ENCODE measurements at places on chromosomes 5 and 9.
A peak's percentile ranks its signal among the peaks of the same experiment; 100 is the strongest.

DNA sequence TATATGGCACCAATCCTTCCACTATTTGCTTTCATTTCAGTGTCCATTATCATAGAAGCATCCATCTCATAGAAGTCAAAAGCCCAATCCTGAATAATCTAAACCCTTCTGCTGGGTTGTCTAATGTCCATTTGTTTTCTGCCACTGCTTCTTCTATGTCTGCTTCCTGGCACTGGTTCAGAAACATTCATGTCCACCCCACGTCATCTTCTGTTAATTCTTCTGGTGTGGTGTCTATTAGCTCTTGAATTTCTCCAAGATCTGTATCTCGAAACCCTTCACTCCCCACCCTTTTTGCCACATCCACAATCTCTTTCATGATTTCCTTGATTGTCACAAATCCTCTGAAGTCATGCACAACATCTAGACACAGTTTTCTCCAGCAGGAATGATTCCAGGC, 23.2 kb upstream of the GOLGA1 start:
- DNase-seq = no peak

DNA sequence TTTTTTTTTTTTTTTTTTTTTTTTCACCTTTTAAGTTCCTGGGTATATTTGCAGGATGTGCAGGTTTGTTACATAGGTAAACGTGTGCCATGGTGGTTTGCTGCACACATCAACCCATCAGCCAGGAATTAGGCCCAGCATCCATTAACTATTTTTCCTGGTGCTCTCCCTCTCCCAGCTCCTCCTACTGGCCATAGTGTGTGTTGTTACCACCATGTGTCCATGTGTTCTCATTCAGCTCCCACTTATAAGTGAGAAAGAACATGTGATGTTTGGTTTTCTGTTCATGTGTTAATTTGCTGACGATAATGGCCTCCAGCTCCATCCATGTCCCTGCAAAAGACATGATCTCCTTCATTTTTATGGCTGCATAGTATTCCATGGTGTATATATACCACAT, 350.5 kb downstream of the MAN2A1 start:
- DNase-seq = no peak

DNA sequence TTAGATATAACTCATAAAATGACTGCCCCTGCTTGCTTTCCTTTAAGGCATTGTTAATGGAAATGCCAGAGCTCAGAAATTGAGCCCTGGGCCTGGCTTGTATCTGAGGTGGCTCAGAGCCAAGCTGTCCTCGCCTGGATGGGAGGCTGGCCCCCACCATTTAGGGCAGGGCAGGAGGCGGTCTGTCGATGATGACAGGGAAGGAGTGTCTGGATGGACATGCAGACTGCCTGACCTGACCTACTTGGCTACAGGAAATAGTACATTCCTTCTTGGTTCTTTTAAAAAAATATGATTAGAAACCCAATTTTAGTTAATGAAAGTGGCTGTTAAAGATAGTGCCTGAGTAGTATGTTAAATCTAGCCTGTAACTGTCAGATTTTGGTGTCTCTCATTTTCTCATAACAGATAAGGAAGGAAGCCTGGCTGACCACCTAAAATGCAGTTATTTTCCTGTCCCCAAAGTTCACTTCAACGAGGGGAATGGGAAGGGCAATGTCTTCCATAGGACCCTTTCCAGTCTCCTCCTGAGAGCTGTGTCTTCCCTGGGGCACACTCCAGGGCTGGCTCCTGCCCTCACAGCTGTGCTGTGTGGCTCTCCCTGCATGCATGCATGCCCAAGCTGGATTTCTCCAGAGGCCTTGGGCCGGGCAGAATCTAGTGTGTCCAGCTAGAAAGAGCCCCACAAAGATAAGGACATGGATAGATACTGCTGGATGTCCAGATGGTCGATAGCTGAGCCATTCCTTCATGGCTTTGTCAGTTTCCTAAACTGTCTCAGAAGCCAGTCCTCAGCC, 42.3 kb downstream of the MACROH2A1 start:
- DNase-seq = no peak

- no peak for DNase-seq
Observed at GRCh38 chr5:111746791-111747190, 10.2 kb downstream of the NREP start.

DNA sequence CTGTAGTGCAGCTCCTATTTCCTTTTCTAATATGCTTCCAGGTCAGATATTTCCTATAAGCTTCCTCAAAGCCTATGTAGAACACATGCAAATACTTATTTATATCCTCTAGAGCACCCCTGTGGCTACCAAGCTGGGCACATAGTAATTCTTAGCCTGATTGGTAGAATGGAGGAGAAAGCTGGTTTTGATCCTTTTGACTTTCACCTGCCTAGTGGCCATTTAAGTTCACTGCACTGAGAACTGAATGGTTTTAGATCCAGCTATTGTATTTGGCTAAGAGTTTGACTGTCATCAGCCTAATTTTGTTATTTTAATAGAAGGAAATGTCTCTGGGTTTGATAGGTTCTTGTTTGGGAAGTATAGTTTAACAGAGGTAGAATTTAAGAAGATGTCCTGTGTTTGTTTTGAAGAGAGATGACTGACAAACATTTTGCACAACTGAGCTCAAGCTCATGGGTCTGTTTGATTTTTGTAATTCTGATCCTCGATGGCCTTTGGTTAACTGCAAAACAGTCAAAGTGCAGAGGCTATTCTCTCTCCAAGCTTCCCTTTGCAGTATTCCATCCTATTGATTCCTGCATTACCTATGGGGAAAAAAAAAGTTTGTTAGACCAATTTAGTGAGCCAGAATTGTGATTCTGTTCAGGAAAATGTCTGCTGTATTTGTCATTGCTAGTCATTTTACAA, 85.4 kb downstream of the KCNN2 start:
- DNase-seq = no peak

DNA sequence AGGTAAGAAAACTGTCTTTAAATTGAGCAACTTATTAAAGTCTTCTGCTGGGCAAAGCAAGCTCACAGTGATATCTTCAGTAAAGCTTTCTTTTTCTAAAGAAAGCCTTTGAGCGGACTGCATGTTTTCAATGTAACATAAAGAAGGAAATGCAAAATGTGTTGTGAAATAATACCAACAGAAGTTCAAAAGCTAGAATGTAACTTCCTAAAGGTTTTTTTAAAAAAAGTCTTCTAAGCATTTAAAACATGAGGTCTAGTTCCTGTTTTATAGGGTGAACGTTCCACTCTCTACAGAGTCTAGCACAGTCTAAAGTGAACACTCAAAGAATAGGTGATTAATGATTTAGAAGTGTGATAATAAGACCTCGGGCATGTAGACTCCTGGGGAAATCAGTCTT, 62.9 kb downstream of the DENND1A start:
- no peak for DNase-seq

GRCh38 chr9:135734616-135735144, 32.7 kb downstream of the KCNT1 start:
- DNase-seq = no peak

- no peak for DNase-seq
Observed at GRCh38 chr9:134440636-134441226, 114.5 kb downstream of the RXRA start.

DNA sequence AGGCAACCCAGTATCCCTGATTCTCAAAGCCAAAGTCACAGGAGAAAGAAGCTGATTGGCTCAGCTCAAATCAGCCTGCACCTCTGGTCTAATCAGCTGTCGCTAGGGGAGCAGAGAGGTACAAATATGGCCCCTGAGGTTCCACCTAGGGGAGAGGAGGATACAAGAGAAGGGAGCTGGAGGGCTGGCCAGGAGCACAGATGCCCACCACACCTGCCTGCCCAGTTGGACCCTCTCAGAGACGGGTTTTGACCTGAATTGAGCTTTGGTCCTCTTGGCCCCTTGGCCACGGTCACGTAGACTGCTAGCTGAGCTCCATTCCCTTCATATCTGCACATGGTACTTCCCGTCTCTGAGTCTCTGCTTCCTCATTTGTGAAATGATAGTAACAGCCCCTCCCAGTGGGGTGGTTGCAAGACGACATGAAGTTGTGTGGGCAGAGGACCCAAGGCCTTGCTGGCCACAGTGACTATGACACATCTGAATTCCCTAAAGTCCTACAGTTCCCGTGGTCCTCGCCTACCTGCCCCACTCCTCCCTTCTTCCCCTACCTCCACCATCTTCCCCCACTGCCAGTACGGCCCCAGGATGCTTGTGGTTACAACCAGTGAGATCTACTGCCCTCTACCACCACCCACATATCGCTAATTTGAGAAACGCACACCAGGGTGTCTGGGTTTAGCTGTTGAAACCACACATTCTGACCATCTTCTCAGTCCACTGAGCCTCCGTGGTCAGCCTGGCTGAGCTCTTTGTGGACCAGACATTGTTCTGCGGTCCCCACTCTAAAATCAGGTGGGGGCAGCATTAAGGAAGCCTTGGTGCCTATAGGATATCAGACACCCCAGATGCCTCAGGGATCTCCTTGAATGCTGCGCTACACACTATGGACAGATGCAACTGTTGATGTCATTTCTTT, 60.3 kb upstream of the NEK6 start:
- DNase-seq = no peak

DNA sequence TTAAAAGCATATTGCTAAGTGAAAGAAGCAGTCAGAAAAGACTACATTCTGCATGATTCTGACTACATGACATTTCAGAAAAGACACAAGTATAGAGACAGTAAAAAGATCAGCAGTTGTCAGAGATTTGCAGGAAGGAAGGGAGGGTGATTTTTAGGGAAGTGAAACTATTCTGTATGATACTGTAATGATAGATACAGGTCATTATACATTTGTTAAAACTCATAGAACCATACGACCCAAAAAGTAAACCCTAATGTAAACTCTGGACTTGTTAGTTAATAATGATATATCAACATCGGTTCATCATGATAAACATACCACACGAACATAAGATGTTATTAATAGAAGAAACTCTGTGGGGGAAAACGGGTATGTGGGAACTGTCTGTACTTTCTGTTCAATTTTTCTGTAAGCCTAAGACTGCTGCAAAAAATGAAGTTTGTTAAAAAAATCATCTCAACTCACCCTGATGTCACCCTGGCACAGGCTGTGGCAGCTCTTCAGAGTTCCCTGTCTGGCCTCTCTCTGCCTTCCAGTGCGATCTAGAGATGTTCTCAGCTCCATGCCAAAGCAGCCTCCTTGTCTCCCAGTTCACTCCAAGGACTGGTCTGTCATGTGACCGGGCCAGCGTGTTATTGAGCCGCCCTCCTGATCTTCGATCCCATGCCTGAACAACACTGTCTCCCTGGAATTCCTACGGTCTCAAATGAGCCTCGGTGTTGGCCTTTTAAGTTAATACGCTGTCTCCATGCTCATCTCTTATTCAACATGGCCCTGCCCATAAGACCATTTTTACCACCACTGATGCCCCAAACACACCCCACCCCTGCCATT, 35.4 kb downstream of the PRLR start:
- DNase-seq = no peak

DNA sequence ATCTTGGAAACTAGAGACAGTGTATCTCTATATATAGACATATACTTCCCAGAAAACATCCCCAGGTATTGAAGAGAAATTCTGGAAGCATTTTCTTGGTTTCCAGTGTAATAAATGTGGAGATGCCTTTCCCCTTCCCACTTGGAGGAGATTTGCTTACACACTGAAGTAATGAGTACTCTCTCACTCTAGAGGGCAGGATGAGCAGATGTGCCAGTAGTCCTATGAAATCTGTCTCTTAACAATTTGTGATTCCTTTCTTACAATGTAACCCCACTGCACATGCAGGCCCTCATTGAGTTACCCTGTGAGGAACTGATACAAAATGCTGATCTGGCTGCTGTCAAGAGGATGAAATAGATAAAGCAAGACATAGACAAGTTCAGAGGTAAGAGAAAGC, 567.2 kb downstream of the SLCO4C1 start:
- DNase-seq = no peak

GRCh38 chr5:35826554-35826953, 30.1 kb upstream of the IL7R start:
- DNase-seq = peak; percentile 55

- no peak for DNase-seq
Observed at GRCh38 chr5:73740274-73740790, 114.3 kb downstream of the ARHGEF28 start.

GRCh38 chr5:165185716-165186115, 1680.3 kb downstream of the MAT2B start:
- no peak for DNase-seq

GRCh38 chr9:23554686-23555085, 271.4 kb downstream of the ELAVL2 start:
- no peak for DNase-seq

DNA sequence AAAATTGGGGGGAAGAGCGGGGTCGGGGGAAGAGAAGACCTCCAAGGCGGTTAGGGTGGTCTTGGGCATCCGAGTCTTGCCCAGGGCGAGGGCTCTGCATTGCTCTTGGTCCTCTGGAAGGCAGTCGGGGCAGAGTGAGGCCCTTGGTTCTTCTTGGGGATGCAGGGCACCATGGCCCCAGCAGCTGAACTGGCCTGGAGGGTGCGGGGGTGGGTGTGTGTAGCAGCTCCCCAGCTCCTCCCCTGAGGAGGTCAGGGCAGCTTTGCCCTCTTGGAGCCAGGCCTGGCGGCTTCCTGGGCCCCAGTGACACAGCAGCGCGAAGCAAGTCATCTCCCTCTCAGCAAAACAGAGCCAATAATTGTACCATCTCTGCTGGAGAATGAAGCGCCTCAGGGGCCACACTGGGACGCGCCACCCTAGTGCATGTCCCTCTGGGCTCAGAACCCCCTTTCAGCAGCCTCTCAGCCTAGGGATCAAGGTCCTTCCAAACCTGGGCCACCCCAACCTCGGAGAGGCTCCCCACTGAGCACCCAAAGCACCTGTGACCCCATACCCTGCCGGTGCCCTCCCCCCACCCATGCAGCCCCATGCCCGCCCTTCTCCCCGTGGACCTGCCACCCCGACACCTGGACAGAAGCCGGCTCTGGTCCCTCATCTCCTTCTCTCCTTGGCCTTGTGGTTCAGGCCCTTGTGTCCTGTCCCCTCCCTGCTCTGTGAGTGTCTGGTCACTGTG, 10.4 kb upstream of the RXRA start:
- DNase-seq = no peak

GRCh38 chr9:90019626-90020025, 414.8 kb downstream of the GADD45G start:
- no peak for DNase-seq

DNA sequence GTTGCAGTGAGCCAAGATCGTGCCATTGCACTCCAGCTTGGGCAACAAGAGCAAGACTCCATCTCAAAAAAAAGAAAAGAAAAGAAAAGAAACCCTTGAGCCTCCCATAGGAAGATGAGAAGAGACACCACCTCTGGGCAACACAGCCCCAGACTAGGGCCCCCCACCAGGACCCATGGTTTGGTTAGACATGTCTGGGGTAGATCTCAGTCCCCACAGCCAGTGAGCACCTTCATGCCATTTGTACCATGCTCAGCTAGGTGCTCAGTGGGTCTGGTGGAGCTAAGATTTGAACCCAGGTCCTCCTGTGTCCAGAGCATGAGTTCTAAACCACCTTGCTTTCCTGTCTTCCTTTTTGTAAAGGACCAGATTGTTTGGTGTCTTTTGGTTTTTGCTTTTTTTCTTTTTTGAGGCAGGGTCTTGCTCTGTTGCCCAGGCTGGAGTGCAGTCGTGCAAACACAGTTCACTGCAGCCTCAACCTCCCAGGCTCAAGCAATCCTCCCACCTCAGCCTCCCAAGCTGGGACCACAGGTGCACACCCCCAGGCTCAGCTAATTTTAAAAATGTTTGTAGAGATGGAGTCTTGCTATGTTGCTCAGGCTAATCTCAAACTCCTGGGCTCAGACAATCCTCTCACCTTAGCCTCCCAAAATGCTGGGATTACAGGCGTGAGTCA, 11.7 kb downstream of the OLFML2A start:
- DNase-seq = no peak
